ENCODE measurements at places on chromosomes 6 and 20.

DNA sequence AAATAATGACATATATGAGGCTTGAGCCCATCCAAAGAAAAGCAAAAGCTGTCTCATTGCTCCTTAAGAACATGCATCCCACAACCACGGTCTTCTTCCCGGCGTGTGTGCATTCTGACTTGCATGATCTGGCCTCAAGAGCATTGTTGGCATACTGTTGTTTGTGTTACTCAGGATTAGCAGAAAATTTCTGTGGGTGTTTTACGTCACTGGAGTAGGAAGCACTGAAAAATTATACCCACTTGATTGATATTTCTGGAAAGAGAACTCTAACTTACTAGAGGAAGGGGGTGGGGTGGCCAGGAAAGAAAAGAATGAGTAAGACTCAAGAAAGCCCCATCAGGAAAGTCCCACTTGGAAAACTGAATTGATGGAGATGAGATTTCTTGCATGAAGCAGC is 326.2 kb upstream of the PRDM1 start:
- no peak for DNase-seq

GRCh38 chr6:20338156-20338555 is 63.5 kb upstream of the E2F3 start:
- no peak for DNase-seq

DNA sequence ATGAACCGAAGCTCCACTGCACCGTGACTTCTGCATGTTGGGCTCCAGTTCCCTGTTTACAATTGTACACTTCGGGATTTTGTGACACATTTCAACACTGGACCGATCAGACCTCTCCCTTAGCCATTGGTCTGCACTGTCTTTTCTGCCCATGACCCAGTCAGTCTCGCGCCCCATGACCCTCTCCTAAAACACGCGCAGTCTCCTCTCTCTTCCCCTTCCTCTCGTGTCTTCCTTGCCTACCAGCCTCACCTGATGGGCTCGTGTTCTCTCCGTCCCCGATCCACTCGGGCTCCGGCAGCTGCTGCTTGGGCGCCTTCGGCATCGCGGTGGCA is 535 bp upstream of the ABCF1 start:
- no peak for DNase-seq

- no peak for DNase-seq
Measured at GRCh38 chr6:166351715-166352285, 9.5 kb upstream of the SFT2D1 start.

DNA sequence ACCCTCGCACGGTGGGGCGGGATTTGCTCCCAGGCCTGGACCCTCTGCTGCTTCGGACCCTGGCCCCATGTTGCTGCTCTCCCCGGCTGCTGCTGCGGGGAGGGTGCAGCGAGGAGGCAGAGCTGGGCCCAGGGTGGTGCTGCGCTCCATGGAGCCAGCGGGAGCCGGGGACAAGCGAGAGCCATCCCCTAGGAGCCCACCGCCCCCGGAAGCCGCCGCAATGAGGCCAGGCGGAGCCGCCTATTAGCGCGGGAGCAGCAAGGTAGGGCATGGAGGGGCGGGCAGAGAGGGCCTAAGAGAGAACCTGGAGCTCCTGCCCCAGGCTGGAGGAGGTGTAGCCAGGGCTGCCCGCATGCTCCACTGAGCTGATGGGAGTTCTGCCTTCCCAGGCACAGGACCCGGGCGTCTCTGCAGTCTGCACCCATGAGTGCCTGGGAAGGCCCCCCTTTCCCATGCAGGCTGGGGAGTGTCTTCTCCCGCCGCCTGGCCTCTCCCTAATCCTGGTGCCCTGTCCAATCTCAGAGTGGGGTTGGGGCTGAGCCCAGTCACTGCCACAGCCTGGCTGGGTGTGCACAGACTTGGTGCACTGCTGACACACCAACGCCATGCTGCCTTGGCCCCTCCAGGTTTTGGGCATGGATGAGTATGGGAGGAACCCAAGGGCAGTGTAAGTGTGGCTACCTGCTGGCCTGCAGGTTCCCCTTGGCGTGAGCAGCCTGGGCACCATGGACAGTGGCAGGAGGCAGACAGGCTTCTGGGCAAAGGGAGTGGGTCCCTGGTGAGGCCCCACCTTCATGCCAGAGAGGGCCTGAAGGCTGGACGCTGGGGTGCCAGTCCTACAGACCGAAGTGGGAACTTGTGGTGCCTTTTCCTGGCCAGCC is 360.6 kb upstream of the MAP3K7 start:
- DNase-seq: no peak

GRCh38 chr20:3716195-3716834 is 3.9 kb upstream of the SIGLEC1 start:
- no peak for DNase-seq

DNA sequence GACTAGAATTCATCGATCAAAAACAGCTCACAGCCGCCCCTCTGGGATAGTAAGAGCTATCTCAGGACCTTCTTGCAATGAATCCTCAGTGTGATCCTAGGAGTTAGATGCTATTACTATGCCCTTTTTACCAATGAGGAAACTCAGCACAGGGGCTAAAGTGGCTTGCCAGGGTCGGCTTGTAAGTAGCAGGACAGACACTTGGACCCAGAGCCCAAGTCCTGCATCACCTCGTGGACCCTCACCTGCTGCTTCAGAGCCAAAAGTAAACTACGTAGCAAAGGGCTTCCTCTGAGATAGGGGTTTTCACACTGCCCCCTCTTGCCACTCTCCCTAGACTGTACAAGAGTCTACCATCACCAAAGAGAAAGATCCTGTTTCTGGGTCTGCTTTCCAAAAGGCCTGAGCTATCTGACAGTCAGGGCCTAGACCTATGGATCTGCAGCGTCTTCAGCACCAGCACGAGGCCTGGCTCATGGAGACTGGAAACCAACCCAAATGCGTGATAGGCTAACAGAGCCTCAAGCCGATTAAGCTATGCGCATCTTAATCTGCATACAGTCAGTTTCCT is 172.3 kb downstream of the ANKRD60 start:
- no peak for DNase-seq

DNA sequence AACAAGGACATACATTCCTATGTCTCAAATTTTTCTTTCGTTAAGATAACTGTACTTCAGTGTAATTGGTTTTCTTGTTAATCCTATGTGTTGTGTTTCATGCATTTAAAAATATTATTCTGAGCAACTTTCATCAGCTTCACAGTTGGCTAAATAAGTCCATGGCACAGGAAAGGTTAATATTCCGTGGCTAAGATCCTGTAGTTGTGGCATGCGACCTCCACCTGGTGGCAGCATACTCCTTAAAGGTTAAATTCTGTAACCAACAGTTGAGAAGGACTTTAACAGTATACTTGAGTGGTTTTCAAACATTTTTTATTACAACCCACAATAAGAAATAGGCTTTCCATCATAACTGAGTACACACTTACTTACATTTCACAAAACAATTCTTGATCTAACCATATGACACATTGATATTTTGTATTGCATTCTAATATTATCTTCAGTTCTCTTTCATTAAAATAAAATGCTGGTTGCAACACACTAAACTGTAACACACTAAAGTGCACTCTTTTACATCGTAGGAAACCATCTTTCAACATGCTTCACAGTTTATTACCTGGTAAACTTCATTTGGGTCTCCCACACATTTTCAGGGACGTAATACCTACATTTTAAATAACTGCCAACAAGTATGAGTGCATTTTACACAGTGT is 118.3 kb downstream of the SLX4IP start:
- no peak for DNase-seq

DNA sequence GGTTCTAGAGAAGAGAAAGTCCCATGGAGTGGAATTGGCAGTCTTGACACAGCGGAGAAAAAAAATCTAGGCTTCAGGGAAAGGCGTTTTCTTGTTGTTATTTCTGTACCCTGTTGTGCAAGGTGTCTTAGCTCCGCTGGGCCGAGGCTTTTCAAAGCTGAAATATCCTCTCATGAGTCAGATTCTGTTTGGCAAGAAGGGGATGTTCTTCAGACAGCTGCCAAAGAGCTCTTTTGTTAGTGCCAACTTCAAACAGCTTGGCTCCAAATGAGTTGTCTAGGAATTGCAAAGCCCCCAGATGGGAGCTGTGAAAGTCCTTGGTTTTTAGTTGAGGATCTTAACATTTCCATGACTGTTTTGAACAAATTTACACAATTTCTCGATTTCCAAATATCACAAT is 45.6 kb downstream of the LRRN4 start:
- DNase-seq: no peak

GRCh38 chr6:1285956-1286355 is 25.9 kb upstream of the FOXQ1 start:
- no peak for DNase-seq

DNA sequence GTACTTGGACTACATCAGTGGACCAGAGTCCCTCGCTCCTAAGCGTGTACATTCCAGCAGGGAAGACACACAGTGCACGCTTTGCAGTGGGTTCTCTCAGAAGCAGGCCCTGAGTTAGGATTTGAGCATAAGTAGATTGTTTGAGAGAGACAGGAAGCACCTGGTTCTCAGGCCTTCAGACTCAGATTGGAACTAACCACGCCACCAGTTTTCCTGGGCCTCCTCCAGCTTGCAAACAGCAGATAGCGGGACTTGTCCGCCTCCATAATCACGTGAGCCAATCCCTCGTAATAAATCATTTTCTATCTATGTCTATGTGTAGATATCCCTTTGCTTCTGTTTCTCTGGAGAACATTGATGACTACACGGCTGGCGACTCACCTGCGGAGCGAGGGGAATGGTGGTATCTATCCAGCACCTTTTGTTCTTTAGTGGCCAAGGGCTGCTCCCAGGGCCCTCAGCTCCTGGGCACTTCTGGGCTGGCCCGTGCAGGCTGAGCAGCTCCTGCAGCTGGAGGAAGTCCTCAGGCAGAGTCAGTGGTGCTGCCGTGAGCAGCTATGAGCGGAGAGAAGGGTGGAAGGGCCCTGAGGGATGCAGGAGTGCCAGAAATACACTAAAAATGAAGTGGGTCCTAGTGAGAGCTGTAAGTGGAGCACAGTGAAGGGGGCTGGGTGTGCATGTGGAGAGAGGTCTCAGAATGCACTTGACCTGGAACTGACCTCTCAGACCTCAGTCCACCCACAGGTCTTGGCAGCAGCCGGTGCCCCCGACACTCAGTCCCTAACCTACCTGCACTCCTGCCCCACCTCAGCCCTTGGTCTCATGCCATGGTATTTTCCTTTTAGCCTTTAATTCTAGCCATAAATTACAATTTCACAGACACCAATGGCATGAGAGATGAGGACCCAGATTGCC is 76.9 kb downstream of the STK35 start:
- DNase-seq: no peak

GRCh38 chr20:2741463-2741862 is 48.9 kb downstream of the EBF4 start:
- DNase-seq: no peak

DNA sequence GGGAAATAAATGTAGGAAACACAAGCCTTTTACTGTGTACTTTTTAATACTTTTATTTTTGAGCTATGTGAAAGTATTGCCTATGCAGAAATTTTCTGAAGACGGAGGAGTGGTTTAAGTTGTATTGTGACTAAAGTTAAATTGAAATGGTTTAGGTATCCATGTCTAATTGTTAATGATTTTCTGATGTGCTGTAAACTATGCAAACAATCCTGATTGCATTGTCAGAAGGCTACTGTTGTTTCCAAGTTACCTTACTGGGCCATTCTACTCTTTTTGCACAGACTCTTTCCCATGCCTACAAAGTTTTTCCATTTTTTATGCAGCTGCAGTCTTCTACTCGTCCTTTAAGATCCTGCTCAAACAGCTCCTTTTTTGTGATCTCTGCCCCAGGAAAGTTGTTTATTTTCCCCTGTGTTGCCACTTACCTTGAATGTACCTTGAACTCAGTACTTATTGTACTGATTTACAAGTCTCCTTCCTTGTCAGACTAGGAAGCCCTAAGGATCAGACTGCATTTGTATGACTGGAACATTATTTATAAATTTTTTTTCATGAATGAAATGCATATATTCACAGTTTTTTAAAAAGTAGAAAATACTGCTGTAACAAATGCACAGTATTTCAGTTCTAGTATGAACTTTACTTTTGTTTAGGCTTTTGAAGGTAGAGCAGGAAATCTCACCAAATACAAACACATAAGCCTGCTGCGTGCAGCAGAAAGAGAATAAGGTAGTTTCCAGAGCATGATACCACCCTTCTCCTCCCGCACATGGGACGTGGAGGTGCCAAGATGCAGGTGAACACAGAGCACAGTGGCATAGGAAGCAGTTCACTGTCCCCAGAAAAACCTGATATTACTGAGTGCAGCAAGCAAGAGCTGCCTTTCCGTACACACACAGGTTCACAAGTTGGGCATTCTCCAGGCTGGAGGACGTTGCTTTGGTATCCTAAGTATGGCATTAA is 97.8 kb downstream of the CRYBG1 start:
- DNase-seq: no peak

- DNase-seq: no peak
Measured at GRCh38 chr20:57840066-57840465, 130.3 kb upstream of the PMEPA1 start.

DNA sequence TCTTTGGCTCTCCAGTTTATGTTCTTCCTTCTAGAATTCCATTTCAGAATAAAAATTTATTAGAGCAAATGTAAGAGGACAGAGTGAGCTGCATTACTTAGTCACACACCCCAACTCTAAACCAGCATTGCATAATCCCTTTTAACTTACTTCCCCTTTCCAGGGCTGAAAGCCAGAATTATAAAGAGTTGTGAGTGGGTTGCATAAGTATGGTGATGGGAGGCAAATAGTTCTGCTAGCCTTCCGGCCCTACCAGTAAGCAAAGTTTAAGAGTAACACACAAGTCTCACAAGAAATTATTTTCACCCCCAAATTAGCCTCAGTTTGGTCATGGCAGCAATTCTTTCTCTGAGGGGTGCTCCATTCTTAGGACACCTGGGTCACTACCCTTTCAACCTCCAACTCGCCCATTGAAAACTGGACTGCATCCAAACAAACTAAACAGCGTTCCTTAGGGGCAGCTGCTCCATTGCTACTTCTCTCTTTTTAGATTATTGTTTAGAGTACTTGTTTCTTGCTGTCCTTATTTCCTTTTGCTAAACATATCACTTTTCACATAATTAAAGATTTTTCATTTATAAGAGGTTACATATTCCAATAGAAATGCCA is 1.6 kb downstream of the KIAA0408 start:
- DNase-seq: no peak
